ENCODE measurements at places on chromosomes 1 and 21. TPM values are rescaled to one million over a fixed set of nuclear protein-coding genes. Genes with fewer than 3 reads are reported as not detected.

GRCh38 chr1:200015811-200016210 lies 11.7 kb upstream of the NR5A2 start:
- no peak for DNase-seq

DNA sequence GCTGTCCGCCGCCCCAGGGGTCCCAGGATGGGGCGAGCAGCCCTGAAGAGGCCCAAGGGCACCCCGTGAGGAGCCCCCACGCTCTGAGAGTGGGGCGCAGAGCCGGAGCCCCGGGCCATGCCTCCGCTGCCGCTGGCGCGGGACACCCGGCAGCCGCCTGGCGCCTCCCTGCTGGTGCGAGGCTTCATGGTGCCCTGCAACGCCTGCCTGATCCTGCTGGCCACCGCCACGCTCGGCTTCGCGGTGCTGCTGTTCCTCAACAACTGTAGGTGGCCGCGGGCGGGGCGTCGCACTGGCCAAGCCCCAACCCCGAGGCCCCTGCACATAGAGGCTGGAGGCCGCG lies 14.5 kb downstream of the AGRN start:
- DNase-seq = no peak

GRCh38 chr1:220011620-220012019 lies 34.7 kb downstream of the EPRS1 start:
- no peak for DNase-seq

DNA sequence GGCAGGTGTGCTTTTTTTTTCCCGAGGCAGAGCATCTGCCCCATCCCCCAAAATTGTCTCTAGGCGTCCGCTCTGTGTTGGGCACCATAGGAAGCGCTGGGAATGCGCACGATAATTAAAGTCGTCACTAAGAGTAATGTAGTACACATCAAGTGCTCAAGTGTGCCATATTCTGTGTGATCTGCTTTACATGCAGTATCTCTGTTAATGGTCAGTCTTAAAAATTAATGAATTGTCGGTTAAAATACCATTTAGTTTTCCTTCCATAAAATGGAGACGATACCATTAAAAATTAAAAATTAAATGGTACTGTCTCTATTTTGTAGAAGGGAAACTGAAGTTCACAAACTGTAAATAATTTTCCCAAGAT lies 544 bp upstream of the CCT8 start:
- no peak for DNase-seq

GRCh38 chr1:170765712-170766330 lies 101.9 kb downstream of the PRRX1 start:
- DNase-seq = no peak

Gene NHLH1
- total RNA-seq = not detected

Gene LMX1A
- total RNA-seq = not detected

Gene SLC25A34
- 1.4 TPM for total RNA-seq

Gene TRIM45
- 4.0 TPM for total RNA-seq

Gene TAL1
- total RNA-seq = 1.8 TPM

Gene DFFA
- total RNA-seq = 24.8 TPM
